ENCODE measurements at places on chromosomes 11 and 22.

DNA sequence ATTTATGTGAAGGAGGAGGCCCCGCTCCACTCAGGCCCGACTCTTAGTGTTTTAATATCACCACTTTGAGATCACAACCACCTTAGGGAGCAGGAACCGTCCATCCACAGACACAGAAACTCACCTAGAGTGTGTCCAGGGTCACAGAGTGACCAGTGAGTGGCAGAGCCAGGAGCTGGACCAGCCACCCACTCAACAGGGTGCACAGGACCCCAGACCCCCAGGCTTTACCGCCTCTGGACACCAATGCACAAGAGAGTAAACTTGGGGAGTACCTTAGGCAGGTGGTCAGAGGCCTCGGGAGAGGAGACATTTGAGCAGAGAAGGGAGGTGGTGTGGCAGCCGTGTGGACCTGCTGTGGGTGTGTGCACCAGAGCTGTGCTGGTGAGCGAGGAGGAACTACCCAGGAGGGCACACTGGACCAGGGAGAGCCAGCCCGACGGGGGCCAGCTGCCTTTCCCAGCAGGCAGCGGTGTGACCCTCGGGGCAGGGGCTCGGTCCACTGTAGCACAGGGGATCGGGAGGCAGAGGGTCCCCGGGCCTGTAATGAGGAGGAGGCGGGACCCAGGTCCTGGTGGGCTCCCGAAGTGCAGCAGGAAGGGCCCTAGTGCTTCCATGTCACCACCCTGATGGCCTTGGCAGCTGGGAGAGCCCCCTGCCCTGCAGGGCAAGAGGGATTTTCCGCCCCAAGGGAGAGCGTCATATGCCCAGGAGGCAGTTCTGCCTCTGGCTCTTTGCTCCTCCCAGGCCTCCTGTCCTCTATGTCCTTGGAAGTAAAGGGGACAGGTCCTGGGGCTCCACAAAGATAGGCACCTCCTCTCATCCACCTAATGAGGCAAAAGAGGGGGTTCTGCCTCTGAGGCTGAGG is 7.5 kb upstream of the NLRP6 start:
- no peak for DNase-seq

GRCh38 chr22:41351011-41351410 is 30.7 kb upstream of the TEF start:
- no peak for DNase-seq

- DNase-seq: peak; percentile 35
These were observed 5.7 kb downstream of the TNNI2 start for GRCh38 chr11:1844221-1845094.

DNA sequence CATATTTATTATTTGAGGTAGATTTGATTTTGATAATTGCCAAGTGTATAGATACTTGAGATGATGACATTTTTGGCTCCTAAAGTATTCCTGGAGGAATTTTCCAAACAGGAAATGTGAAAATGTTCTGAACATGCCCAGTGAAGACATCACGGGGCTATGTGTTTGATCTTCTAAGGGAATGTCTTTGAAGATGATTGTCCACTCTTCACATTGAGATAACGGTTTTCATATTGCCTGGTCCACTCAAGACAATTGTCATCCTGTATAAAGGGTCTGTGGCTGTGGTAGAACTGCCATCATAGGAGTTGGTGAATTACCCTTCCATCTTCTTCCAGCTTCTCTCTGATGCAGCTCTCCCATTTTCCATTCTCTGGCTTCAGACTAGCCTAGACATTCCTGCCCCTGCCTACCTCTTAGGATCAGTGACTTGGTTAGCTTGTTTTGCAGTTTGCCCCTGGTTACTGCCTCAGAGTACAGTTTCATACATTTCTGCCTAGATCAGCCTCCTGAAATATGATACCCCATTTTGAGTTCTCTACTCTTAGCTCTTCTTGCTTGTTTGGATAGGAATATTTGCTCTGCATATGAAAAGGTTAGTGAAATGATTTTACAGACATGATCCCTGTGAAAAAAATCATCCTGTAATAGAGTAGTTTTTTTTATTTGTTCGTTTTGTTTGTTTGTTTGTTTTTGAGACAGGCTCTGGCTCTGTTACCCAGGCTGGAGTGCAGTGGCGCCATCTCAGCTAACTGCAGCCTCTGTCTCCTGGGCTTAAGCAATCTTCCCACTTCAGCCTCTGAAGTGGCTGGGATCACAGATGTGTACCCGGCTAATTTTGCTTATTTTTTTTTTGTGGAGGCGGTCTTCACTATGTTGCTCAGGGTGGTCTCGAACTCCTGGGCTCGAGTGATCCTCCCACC is 111.4 kb upstream of the SORL1-AS1 start:
- no peak for DNase-seq

DNA sequence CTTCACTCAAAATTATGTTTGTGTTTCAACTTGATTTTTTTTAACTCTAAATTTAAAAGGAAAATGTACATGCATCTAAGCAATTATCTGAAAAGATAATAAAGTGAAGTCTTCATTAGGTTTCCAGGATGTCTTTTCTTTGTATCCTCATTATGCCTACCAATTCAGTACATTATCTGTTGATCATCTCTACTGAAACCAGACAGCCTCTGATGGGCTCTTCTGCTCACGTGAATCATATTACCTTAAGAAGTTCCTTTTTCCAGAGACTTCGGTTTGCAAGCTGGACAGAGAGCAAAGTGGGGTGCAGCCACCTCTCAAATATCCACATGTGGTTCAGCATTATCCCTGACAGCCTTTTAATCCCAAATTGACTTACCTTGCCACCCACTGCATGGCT is 158.4 kb downstream of the CADM1 start:
- DNase-seq: no peak

- DNase-seq: no peak
These were observed 16.7 kb downstream of the BCL9L start for GRCh38 chr11:118908901-118909618.
